T-cell (primary cell): ENCODE measurements at places on chromosomes 12 and 14. TPM values are rescaled to one million over a fixed set of nuclear protein-coding genes. Genes with fewer than 3 reads are reported as not detected.

GRCh38 chr12:51692016-51692415 is 101.0 kb downstream of the SCN8A start:
- DNase-seq, result no peak

The TPH2 gene
- total RNA-seq, result 0.23 TPM

The FERMT2 gene
- not detected for total RNA-seq

The METTL17 gene
- 99.0 TPM for total RNA-seq

DNA sequence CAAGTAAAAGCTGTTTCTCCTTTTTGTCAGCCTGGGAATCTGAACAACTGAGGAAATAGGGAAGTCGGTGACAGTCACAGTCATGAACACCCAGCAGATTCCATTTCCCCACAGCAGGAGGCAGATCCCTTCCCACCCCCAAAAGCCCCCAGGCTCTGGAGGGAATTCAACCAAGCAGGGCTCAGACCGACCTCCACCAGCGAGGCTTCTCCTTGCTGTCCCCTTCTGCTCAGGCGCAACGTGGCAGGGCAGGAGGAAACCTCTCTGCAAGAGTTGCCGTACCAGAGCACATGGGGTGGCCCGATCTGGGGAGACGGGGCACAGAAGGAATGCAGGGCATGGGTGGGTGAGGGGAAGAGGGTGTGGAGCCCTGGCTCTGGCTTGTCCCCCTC is 319 bp downstream of the GALNT6 start:
- DNase-seq, result no peak

- DNase-seq, result no peak
Measured at GRCh38 chr12:106764220-106764619, 10.3 kb upstream of the RIC8B start.

The PAH gene
- not detected for total RNA-seq

The HOXC12 gene
- total RNA-seq, result not detected

The PTCSC3 gene
- not detected for total RNA-seq

The VRTN gene
- total RNA-seq, result not detected

- no peak for DNase-seq
Measured at GRCh38 chr12:96585977-96586376, 96.6 kb downstream of the CFAP54 start.
